ENCODE measurements at places on chromosomes 2 and 18.

DNA sequence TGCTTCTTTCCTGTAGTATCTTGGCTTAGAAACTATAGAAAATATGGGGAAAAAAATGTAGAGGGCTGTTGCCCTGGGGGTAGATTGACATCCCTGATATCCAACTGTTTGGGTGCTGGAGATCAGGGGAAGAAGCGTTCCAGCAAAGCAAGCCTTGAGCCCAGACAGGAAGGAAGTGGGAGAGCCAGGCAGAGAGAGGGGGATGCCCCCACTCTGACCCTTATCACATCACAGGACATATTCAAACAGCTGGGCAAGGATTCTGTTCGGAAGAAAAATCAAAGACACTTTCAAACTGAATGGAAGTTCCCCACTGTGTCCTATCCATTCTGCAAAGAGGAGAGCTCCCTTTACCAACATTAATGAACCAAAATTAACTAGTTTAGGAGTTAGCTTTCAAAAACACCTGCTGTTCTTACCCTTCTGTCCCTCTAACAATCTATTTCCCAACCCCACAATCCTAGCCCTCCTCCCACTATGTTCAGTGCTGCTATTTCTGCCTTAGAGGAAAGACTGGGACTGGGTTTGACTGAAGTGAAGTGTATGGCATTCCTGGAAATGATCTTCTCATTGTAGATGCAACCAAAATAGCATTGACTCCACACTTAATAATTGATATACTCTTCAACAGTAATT, 16.9 kb upstream of the KCNG3 start:
- DNase-seq, result no peak

DNA sequence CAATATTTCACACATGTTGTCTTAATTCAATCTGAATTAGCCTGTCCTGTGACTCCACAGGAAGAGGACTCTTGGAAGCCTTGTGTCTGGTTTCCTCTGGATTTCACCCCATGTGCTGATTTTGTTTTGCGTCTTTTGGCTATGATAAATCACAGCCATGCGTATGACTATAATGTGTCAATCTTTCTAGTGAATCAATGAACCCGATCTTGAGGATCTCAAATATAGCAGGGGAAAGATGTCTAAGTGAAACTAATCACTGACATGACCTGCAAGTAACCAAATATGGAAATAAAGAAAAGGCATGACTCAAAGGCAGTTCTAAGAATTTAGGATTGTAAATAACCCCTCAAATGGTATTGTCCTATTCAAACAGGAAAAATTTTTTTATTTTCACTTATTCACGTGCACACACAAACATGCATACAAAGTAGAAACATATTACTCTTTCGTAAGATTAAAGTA, 8.2 kb downstream of the WDFY1 start:
- no peak for DNase-seq

DNA sequence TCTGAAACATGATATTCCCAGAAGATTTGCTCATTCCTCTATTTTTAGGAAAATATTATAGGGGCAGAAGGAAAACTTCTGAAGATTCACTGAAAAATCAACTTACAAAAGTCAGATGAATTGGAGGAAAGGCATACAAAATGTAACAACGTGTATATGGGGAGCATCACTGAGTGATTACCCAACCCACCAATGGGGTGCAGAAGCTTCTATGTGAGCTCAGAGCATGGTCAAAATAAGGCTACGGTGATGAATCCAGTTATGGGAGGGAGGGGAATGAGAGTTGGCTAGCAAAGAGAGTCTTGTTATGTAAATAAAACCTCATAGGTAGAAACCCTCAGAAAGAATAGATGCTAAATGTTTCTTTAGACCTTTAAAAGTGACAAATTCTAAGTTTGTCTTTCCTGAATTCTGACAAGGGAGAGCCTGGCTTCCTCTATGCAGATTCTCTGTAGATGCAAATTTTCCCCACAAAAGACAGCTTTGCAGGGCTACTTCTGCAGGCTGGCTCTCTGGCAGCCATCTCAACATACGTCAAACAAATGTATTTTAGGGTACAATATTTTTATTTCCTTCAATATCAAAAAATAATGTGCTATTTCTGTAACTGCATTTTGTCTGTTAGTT, 171.4 kb upstream of the NDUFV2 start:
- no peak for DNase-seq

DNA sequence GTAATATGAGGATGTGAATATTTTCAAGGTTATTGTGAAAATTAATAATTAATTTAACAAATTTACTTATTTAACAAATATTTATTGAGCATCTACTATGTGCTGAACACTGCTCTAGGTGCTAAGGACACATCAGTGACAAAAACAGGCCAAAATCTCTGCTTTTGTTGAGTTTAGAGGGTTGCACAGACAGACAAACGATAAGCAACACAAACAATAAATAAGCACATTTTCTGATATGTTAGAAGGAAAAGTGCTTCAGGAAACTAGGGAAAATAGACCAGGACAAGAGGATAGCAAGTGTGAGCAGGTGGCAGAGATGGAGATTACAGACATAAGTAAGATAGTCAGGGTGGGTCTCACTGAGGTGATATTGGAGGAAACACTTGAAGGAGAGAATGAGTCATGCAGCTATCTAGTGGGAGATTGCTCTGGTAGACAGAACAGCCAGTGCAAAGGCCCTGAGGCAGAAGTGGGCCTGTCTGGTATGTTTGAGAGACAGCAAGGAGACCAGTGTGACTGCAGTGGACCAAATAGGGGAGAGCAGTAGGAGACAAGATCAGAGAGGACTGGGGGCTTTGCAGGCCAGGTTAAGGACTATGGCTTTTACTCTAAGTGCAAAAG, 38.3 kb downstream of the SFXN5 start:
- DNase-seq, result no peak

- no peak for DNase-seq
Observed at GRCh38 chr2:15806801-15807417, 133.4 kb upstream of the MYCN start.

DNA sequence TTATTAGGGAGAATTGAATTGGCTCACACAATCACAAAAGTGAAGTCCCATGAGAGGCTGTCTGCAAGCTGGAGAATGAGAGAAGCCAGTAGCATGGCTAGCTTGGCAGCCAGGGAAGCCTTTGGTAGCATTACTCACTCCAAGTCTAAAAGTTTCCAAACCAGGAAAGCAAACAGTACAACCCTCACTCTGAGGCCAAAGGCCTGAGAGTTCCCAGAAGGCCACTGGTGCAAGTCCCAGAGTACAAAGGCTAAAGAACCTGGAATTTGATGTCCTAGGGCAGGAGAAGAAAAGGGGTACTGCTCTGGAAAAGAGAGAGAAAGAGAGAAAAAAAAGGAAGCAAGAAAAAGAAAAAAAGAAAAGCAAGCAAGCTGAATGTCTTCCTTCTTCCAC, 318.2 kb downstream of the RND3 start:
- DNase-seq, result no peak

All from activated CD4-positive, alpha-beta T cell treated with anti-CD3 and anti-CD28 coated beads, Interleukin-2, amount 10 ng/mL, durations not matched to agents 7 days and 5 days (primary cell).